Stimulated activated naive CD4-positive, alpha-beta T cell (primary cell): ENCODE measurements at places on chromosomes 13 and 19.

DNA sequence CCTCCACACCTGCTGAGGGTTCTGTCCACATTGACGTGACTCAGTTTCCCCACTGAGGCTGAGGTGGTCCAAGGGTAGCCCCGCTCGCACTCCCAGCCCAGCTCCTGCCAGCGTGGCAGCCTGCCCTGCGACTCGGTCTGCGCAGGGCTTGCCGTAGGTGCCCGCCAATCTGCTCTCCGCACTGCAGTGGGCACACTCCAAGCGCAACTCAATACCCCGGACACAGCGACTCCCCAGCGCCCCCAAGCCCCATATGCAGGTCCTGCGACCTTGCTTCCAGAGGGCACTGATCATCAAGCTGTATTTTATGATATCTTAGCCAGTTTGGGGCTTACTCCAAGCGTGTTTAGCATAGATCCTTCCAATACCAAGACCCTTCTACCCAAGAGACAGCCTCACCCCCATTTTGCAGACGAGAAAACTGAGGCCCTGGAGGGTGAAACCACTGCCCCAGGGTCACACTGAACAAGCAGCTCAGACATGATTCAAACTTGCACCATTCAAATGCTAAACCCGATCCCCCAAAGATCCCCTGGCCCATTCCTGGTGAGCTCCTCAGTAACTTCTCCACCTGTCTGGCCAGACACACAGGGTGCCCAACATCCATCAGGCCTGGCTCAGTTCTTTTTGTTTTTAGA is 13.5 kb downstream of the PTPRS start:
- no peak for DNase-seq

DNA sequence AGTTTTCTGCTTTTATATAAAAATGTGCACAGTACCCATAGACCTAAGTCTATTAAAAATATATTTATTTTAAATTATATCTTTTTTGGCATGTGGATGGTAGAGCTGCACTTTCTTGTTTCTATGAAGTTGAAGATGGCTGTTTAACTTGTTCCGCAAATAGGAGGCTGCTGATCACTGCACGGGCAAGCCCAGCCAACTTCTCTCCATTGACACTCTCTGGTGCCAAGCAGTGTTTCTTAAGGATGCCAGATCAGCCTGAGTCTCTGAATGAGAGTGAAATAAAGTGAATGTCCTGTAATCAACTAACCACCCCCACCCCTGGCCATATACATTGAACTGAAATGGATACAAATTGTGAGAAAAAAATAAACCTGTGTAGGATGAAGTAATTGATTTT is 202.9 kb upstream of the KLHL1 start:
- no peak for DNase-seq

DNA sequence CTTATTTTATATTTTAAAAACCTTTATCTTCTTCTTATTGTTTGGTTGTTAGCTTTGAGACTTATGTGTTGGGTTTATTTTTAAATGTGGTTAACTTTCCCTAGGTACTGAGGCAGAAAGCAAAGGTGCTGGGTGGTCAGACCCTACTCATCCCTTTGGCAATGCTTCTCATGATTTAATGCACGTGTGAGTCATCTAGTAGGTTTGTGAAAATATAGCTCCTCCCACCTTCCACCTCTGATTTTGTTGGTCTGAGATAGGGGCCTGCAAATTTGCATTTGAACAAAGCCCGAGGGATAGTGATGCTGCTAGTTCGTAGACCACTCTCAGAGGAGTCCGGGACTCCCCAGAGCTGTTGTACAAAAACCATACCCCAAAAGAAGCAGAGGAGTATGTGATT is 771.3 kb upstream of the ARGLU1 start:
- DNase-seq: no peak

DNA sequence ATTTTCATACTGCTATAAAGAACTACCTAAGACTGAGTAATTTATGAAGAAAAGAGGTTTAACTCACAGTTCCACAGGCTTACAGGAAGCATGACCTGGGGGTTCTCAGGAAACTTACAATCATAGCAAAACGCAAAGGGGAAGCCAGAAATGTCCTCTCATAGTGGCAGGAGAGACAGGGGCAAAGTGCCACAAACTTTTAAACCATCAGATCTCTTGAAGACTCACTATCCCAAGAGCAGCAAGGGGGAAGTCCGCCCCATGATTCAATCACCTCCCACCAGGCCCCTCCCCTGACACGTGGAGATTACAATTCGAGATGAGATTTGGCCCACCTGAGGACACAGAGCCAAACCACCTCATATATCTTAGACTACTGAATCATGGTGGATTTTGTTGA is 198.7 kb downstream of the KCTD12 start:
- no peak for DNase-seq

GRCh38 chr19:44626048-44626624 is 12.8 kb downstream of the IGSF23 start:
- DNase-seq: no peak

DNA sequence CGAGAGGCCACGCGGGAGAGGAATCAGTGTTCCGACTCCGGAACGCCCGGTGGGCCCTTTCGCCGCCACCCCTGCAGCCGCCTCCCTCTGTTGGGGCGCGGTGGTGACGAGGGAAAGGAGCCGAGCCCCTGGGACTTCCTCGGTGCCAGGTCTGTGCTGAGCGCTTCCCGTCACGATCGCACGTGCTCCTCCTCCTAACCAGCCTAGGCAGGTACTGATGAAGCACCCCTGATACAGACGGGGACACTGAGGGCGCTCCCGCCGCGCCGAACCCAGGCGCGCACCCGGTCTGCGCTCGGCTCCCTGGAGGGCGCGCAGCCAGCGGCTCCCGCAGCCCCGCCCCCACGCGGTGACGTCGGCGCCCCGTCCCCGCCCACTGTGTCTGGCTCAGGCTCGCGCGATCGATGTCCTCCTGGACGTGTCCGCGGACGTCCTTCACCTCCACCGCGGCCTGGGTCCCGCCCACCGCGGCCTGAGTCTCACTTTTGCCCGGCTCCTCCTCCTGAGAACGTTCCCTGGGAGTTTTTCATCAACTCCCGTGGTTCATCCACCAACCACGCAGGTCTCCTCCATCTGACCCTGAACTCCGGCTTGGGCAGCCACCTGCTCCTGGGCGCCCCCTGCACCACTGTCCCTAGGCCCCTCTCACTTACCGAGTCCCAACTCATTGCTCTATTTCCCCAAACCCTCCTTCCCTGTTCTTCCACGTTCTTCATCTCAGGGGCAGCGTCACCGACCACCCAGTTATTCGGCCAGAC is 2.6 kb upstream of the KLK15 start:
- DNase-seq: no peak

- DNase-seq: no peak
Observed at GRCh38 chr19:4933528-4933927, 24.2 kb downstream of the UHRF1 start.

DNA sequence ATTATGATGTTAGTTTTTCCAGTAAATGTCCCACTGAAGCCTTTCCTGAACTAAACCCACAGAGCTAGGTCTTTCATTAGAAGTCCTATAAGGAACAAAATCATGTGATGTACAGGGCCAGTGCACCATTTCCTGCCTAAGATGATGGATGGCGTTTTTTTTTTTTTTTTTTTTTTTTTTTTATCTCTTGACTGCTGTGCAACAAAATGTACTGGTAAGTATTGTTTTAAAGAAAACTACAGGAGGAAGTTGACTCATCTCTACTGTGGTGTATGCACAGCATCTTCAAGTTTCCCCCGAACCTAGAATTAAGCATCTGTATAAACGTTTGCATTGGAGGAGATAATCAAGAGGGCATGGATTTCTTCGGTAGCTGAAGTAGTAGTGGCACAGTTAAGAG is 197.5 kb downstream of the NBEA start:
- DNase-seq: no peak

DNA sequence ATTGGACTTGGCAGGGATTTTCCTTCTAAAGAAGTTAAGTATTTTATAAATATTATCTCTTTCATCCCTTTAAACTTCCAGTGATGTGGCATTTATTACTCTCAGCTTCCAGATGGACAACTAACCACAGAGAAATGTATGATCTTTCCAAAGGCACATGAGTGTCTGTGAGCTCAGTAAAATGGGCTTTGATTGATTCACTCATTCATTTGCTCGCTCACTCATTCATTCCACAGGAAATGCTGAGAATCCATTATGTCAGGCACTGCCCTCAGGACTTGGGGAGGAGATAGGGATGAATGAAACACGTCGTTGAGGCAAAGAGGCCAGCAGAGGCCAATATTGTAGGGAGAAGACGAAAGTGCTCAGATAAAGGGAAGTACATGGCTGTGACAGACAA is 359.3 kb downstream of the EFNB2 start:
- DNase-seq: no peak

GRCh38 chr19:48355365-48355954 is 8.3 kb downstream of the TMEM143 start:
- no peak for DNase-seq

DNA sequence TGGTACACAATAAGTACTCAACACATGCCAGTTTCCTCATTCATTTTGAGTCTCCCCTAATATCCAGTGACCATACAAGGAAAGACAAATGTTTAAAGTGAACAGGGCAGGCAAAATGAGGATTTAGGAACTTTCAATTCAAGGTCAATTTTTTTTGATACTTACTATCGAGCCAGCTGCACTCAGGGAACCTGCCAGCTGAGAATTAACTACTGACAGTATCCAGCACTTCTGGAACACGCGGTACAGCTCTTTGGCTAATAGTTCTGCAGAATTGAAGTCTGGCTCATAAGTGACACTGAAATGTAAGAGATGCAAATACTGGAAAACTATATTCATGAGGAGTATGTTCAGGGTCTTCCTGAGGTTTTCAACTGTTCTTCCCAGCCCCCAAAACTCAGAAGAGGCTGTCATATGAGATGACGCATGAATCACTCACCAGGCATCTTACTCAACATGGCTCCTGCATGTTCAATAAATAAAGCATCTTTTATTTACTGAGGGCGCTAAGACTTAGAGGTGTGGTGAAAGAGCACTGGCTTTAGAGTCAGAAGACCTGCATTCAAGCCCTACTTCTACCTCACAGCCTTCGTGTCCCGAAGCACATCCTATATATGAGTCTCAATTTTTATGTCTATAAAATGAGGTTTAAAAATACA is 25.6 kb downstream of the RUBCNL start:
- DNase-seq: no peak

- DNase-seq: no peak
Observed at GRCh38 chr19:15758379-15758778, 20.6 kb downstream of the OR10H3 start.

DNA sequence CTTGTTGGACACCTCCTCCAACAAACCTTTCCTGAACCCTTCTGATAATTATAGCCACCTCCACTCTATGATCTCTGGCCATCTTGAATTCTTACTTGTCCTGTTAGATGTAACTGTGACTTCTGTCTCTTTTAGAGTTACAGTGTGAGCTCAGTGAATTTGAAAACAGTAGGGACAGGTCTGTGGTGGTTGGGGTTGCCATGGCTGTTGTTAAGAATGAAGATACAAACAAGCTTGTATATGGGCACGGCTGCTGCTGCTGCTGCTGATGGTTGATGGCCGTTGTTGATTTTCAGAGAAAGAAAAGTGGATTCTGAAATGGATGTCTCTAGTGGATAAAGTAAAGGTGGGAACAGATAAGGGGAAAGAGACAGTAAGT is 101.5 kb downstream of the STARD13 start:
- no peak for DNase-seq

DNA sequence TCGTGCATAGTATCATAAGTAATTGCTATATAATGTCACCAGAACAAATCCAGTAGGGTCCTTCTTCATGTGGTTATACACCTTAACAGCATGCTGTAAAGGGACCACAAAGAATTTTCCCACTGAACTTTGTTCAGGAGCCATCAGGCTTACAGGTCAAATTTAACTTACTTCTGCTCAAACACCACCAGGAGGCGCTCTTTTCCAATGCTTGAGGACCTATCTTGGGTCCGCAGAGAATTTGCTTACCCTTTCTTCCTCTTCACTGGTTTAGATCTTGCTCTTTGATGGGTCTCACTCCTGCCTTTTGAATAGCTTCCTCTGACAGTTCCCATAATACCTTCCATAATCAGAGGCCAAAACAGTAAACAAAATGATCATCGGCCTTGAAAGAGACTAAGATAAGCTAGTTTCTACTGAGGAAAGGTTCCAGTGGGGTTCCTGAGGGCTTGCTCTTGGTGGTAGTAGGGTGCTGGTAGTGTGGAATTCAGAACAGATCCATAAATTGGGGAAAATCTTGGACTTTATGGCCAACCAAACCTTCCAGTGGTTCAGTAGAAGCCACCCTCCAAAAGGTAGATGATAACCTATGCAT is 37.4 kb downstream of the SCGB2B2 start:
- DNase-seq: peak; percentile 59

GRCh38 chr13:110426735-110427134 is 119.7 kb downstream of the COL4A2 start:
- no peak for DNase-seq
